HFF-Myc (cell line): ENCODE measurements at places on chromosomes 7 and 10.

DNA sequence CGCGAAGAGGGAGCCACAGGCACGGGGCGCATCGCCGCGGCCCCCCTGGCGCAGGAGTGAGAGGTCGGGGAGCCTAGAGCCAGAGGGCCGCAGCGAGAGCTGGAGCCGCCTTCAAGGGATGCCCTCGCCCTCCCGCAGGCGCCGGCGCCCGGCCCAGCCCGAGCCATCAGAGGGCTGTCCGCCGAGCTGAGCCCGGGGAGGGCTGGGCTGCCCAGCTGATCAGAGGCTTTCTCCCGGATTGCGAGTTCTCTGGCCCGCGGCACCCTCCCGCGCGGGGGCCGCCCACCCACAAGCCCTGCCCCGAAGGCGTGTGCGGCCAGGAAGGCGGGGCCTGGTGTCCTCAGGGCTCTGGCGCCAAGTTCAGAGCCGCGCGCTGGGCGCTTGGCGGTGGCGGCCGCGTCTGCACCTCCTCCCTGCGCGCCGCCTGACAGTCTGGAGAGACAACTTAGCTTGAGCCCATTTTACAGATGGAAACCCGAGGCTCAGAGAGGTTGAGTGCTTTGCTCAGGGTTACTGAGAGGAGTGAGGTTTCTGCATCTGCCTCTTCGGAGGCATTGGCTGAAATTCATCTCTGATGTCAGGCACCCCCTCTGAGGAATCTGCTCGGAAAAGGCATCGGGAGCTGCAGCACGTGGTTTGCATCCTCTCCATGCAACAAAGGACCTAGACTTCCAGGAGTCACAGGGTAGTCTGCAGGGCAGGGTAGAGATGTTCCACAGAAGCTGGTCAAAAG, 3.8 kb upstream of the ANTXRL start:
- DNase-seq = no peak

DNA sequence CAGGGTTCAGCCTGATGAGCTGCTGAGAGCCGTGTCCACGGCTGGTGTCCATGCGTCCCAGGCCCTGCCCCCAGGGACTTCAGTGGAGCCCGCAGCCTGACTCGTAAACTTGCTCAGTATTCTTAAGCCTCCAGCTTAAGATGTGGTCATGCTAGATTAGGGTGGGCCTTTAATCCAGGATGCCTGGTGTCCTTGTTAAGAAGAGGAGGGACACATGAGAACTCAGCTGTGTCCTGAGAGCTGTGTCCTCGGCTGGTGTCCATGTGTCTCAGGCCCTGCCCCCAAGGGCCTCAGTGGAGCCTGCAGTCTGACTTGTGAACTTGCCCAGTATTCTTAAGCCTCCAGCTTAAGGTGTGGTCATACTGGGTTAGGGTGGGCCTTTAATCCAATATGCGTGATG, 23.0 kb downstream of the DOCK1 start:
- no peak for DNase-seq

GRCh38 chr7:34236057-34236456, 330.7 kb downstream of the BMPER start:
- DNase-seq = no peak

GRCh38 chr7:43531700-43532099, 51.2 kb upstream of the STK17A start:
- no peak for DNase-seq
